ENCODE measurements at places on chromosomes 7 and 10.
A peak's percentile ranks its signal among the peaks of the same experiment; 100 is the strongest.

DNA sequence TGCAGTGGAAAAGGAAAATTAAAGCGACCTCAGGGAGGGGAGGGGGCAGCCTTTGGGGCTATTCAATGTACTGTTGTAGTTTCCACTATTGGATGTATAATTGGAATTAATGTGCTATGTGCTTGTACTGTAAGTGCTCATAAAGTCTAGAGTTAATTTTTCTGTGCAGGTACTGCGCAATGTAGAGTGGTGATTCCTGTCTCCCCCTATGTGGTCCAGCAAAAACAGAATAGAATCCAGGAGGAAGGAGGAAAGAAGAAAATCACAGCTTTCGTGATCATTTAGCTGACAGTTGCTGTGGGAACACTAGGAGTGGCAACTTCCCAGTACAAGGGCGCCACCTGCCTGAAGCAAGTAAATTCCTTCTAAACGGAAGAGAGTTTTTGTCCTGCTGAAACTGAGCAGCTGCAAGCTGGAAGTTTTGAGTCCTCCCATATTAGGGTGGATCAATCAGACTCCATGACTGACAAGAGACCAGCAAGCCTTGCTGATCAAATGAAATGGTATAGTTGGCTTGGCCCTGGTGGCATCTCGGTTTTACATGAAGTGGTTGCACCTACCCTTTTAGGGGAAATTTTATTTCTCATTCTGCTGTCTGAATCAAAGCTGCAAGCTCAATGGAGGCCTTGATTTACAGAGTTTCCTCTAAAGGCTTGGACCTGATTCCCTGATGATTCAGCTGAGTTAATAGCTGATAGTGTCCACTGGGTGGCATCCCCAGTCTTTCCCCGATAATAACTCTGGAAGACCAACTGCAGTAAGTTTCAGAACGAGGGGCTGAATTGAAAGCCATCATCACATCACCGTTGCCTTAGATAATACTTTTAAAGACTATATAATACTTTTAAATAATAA lies 299.8 kb downstream of the HGF start:
- DNase-seq = no peak

DNA sequence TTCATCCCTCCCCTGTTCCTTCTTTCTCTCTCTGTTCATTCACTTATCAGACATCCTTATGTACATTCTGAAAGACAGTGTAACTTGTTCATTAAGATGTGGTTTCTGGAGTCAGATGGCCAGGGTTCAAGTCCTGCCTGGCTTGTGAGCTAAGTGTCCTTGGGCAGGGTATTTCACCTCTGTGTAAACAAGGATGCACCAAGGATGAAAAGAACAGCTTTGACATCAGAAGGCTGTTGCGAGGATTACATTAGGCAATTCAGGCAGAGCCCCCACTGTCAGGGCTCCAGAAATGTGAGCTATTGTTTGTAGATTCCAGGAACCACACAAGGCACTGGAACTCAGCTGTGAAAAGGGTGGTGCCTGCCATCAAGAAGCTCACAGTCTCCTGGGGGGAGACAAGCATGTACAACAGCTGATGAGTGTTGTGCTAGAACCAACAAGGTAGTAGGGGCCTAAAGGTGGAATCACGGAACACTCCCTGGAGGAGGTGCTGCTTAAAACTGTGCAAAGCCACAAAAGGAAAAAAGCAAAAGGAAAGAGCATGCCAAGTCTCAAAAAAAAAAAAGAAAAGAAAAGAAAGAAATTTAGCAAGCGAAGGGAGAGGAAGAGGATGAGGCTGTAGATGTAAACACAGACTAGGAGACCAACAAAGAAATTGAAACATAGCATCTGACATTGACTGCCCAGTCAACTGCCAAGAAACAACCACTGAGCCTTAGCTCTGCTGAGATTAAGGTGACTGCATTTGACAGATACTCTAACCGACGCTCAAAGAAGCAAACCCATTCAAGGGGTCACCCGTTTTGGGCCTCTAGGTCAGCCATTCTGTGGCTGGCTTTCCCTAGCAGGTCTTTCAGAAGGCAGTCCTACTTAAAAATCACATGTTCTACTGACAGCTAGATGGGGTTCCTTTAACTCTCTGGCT lies 12.5 kb downstream of the PDLIM1 start:
- no peak for DNase-seq

- no peak for DNase-seq
Measured at GRCh38 chr7:17056491-17057142, 174.8 kb upstream of the AGR3 start.

DNA sequence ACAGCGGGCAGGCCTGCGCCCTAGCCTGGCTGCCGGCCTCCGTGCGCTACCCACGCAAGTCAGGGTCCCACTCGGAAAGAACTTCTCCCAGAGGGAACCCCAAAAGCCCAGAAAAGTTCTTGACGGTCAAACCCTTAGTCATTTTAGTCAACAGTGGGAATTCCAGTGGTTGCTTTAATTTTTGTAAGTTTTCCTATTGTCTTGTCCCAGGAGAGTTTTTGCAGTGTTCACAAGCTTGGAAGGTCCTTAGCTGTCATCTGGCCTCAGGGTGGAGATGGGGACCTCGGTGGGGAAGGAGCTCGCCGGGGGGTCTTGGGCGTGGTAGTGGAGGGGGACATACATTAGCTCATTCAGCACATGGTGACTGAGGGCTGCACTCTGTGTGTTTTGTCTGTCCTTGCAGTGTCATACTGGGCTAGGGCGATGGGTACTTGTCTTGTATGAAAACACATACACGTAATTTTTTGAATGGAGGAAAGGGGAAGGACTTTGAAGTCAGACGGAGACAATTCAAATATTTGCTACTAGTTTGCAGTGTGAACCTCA lies 736 bp downstream of the MINDY4 start:
- no peak for DNase-seq

GRCh38 chr10:101441541-101442455 lies 87.8 kb downstream of the BTRC start:
- DNase-seq = no peak

DNA sequence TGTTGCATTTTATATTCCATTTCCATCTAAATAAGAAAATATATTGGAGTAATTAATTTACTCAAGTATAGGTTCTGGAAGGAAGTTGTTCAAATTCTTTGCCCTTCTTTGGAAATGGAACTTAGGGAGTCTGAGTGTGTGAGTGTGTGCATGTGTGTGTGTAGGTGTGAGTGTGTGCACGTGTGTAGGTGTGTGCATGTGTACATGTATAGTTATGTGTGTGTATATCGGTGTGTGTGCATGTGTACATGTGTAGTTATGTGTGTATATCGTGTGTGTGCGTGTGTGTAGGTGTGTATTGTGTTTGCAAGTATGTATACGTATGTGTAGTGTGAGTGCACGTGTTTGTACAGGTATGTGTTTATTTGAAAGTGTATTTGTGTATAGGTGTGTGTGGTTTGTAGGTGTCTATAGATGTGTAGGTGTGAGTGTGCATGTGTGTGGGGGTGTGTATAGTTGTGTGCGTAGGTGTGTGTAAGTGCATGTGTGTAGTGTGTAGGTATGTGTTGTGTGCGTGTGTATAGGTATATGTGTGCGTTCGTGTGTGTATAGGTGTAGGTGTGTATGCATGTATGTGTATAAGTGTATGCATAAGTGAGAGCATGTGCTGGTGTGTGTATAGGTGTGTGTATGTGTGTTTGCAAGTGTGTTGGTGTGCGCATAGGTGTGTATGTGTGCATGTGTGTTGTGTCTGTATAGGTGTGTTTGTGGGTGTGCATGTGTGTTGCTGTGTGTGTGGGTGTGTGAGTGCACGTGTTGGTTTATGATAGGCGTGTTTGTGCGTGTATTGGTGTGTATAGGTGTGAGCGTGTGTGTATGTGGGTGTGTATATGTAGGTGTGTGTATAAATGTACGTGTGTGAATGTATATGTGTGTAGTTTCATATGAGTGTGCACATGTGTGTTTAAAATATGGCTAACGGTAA lies 266.2 kb downstream of the CAMK1D start:
- no peak for DNase-seq

GRCh38 chr7:149558149-149558861 lies 60.7 kb upstream of the ZNF746 start:
- DNase-seq = no peak

DNA sequence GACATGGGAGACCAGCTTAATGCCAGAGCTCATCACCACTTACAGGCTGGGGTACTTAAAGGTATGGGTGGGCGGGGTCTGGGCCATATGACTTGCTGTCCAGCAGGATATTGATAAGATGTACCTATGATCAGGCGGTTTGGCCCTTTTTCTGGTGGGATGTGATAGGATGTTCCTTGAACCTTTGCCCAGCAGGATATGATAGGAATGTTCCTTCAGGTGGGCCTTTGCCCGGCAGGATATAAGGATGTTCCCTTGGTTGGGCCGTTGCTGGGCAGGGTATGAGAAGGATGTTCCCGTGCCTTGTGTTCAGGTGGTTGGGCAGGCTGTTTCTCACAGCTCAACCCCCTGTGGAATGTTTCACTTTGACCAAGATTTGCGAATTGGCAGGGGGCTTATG lies 187.2 kb upstream of the CXCL12 start:
- no peak for DNase-seq

- DNase-seq = no peak
Measured at GRCh38 chr10:16950656-16951601, 133.7 kb upstream of the RSU1 start.

- DNase-seq = no peak
Measured at GRCh38 chr10:21315645-21316220, 209.7 kb downstream of the SKIDA1 start.

GRCh38 chr7:129244220-129244619 lies 19.4 kb downstream of the AHCYL2 start:
- DNase-seq = no peak

DNA sequence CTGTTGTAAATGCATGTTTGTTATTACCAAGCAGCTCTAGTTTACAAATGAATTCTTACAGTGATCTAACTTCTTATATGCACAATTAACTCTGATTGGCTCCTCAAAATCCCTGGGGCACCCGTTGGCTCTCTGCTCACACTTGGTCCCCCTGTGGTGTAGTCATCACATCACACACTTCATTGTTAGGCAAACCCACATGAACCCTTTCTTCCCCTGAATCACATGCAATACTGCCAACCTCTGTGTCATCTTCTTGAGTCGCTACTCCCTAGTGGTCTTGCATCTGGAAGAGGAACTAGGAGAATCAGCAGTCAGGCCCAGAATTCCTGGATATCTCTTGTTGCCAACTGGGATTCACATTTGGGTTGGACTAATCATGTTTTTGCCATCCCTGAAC lies 73.1 kb downstream of the CD36 start:
- DNase-seq = no peak

- no peak for DNase-seq
Measured at GRCh38 chr10:44390585-44391072, 5.7 kb upstream of the CXCL12 start.

GRCh38 chr7:49172639-49173038 lies 248.3 kb downstream of the CDC14C start:
- DNase-seq = no peak

GRCh38 chr7:601595-602340 lies 82.1 kb upstream of the PDGFA start:
- DNase-seq = peak; percentile 94

DNA sequence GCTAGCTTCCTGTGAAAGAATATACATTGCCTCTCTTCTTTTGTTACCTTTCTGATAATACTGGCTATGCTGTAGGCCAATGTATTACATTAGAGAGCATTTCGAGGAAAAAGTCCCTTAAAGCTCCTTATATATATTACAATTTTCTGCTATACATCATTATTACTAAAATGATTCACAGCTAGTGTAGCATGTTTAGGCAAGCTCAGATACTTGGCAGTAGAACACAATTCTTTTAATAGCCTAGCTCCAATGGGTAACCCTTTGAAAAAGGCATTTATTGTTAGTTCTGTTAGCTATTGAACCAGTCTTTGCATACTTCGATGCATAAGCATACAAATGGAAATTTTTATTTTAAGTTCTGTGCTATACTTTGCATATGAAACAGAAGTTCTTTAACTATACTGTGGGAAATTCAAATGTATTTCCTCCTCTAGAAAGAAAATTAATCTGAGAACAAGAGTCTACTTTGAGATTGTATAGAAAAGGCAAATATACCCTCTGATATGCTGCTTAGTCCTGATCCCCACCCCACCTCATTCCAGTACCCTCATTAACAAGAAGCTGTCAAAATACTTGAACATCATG lies 55.6 kb upstream of the SKAP2 start:
- DNase-seq = no peak

DNA sequence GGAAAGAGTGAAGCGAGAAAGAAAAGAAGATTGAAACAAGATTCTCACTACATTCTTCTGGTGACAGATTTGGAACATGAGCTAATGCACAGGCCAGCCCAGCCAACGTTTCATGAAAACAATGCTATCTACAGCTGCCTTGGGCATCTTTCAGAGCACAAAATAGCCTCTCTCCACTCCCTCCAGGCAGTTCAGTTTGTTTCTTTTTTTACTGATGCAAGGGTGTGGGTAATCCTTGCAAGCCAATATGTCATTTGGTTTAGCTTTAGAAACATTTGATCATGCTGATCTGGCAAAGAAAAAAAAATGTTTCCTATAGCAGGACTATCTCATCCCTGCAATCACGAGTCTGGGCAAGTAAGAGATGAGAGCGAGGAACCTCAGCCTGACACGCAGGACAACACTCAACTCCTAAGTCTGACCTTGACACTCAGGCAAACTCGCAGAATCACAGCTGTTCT lies 35.9 kb downstream of the SVIL start:
- DNase-seq = no peak

GRCh38 chr10:116241085-116241484 lies 31.9 kb downstream of the GFRA1 start:
- no peak for DNase-seq

- DNase-seq = no peak
Measured at GRCh38 chr10:120897343-120897742, 46.2 kb downstream of the WDR11 start.

DNA sequence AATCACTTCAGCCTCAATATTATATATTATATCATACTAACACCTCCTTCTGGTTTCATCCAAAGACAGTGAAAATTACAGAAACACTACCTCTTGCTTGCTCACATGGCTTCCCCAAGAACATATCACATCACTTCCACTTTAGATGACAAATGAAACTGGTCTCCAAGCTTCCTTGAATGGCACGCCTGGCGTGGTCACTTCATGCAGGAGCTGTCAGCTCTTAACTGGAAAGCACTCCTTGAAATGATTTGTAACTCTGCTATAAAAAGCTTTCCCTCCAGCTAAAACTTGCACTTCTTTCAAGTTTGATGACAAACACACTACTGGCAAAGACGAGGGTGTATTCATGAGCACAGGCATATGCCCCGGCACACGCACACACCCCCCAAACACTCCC lies 84.1 kb upstream of the INHBA start:
- DNase-seq = no peak

DNA sequence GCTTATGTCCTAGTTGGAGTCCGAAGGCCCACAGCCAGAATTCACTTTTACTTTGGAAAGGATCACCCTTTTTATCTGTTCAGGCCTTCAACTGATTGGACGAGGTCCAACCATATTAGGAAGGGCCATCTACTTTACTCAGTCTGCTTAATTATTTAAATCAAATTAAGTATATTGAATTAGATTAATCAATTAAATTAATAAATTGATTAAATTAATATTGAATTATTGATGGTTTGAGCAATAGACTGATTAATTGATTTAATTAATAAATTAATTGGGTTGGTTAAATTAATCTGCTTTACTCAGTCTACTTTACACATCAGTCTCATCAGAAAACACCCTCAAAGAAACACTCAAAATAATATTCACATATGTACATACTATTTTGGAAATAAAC lies 816.9 kb upstream of the POT1 start:
- DNase-seq = no peak

GRCh38 chr7:5428478-5429252 lies 5.0 kb upstream of the TNRC18 start:
- no peak for DNase-seq

GRCh38 chr7:43872406-43873110 lies 3.2 kb upstream of the MRPS24 start:
- DNase-seq = no peak
